HEK293T (cell line): ENCODE measurements at places on chromosomes 2 and 18.

GRCh38 chr2:169175112-169175511, 105.7 kb downstream of the DHRS9 start:
- DNase-seq, result no peak

DNA sequence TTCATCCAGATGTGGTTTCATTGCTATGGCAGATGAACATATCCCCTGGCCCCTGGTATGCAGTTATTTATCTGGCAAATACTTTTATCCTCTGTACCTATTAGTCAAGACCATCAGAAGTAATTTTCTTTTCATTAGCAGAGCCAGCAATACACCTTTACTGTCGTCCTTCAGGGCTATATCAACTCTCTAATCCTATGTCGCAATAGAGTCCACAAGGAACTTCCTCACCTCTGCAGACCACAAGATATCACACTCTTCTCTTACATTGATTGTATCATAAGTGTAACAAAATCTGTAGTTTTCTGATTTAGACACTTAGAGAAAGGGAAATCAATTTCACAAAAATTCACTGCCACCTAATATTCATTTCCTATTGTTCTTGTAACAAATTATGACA, 252.9 kb upstream of the DCC start:
- no peak for DNase-seq

DNA sequence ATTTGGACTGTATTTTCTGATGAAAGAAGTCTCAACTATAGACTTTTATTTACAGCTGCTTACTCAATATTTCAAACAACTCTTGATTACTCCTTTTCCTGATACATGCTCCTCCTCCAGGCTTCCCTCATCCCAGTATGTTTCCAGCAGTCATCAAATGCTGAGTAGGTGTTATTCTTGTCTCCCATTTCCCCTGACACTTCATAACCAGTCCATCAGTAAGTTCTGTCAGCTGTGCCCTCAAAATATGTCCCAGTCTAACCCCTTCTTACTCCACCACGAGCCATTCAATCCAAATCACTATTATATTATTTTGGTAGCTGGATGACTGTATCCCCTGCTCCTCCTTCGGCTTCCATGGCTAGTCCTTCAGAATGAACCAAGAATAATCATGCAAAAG, 189.1 kb upstream of the DTNA start:
- DNase-seq, result no peak

DNA sequence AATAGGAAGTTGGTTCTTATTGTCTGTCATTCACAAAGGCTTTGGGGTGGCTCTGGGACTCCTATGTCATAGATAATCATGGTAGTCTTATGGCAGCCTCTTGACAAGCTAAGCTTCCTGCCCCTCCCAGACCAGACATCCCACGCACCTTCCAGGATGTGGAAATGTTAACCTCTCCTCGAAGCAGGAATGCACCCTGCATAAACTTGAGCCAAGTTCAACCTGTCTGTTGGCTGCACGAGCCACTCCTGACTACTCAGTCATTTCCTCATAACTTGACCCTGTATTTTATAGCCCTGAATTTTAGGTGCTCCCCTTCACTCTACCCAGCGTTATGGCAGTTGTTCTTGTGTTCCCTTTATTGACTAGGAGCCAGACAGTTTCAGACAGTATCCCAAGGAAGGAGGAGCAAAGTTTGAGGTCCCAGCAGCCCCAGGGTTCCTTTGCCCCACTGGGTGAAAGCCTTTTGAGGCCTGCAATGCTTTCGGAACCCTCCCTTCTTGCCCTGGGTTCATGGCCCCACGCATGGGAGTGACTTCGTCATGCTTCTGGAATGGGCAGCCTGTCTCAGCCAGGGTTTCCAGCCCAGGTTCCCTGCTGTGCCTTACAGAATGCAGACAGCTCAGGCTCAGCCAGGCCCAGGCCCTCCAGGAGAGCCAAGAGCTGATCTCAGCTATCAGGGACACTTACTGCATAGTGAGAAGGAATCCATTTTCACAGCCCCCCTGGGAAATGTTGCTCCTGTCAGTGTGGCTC, 15.6 kb upstream of the INO80C start:
- DNase-seq, result peak; percentile 56

DNA sequence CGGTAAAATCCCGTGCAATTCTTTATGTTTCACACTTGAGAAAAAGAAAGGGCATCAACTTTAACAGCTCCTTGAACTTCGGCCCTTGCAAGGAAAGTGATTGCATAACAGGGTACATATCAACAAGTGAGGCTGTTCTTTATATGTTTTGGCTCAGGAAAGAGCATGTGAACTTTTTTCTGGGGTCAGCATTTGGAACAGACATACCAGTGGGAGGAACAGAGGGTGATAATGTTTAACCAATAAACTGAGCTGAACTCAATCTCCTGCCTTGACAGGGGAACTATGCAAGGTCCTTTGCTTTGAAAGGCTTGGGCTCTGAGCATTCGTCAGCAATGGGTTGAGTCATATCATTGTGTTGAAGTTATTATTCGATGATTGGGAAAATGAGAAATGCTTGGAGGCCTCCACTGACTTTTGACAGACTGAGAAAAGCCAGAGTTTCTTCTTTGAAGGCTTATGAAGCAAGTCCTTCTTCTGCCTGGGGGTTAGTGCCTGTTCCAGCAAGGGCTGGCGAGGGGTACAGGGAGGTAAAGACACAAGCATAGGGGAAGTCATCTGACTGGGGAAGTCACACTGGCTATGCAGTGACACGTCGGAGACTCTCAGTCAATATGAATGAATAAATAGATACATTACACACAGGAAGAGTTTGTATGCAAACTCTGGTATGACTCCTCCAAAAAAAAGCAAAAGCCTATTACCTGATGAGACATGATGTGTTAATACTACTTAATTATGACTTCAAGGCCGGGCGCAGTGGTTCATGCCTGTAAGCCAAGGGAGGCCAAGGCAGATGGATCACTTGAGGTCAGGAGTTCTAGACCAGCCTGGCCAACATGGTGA, 57.2 kb downstream of the CYB5A start:
- no peak for DNase-seq
